ENCODE measurements at places on chromosomes 1 and 21. TPM values are rescaled to one million over a fixed set of nuclear protein-coding genes. Genes with fewer than 3 reads are reported as not detected.

TDRD5 gene
- total RNA-seq, result not detected

AP4B1 gene
- total RNA-seq, result 18.1 TPM

CSMD2 gene
- total RNA-seq, result 0.28 TPM

DNA sequence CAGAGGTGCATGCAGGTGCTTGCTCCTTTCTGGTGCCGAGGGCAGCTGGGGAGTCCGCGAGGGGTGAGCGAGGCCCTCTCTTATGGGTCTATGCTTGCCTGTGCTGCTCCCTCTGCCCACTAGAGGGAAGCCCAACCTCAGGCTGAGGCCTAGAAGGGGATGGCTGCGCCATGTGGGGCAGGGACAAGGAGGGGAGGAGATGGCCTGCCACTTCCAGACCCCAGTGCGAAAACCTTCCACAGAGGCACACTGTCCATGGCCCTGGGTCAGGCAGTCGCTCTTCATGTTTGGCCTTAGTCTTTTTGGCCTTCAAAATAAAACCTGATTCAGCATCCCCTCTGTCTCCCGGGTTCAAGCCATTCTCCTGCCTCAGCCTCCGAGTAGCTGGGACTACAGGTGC, 14.0 kb downstream of the RHBG start:
- DNase-seq, result peak; percentile 51

DNA sequence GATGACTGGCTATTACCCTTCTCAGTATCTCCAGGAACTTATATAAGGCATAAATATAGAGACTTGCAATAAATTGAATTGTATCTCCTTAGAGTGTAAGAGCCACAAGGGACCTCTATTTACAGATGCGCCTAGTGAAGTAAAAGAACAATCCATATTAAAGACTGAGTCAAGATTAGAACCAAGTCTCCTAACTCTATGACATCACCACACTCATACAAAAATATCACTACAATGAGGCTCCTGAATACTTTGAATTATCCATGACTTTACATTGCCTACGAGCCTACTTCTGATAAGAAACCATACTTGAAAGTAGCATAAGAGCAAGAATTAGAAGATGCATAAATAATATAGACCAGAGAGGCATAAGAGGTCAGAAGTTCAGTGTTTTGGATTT, 18.8 kb downstream of the DPYD start:
- no peak for DNase-seq

DNA sequence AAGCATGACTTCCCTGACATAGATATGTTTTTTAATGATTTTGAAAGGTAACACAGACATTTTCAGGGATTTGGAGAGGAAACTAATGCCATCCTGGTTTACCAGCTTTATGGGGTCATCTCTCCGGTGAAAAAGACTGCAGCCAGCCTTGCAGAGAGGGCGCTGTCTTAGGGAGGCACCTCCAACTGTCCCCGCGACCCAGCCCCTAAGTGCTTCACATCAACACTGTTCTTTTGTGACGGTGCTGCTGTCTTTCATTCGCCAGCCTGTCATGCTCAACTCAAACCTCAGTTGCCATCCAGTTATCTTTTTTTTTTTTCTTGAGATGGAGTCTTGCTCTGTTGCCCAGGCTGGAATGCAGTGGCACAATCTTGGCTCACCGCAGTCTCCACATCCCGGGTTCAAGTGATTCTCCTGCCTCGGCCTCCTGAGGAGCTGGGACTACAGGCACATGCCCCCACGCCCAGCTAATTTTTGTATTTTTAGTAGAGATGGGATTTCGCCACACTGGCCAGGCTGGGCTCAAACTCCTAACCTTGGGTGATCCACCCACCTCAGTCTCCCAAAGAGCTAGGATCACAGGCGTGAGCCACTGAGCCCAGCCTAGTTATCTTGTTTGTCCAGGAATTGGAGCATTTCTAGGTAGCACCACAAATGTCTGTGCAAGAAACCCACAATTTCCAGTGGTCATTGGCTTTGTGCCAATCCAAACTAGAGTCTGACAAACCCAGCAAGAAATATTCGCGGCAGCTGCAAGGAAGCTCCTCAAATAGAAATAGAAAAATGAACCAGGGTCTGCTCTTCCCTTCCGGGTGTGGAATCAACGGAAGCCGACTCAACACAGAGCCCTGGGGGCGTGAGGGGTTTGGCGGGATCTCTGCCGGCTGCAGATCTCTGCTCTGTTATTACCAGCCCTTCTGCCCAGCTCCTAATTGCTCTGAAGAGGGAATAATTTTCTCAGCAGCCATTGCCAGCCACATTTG, 24.2 kb downstream of the PDE9A start:
- DNase-seq, result peak; percentile 60

Measured in IMR-90 (cell line).